Naive B cell (primary cell): ENCODE measurements at places on chromosomes 5 and 9.

GRCh38 chr5:50863534-50864170 is 197.2 kb downstream of the PARP8 start:
- DNase-seq: no peak

DNA sequence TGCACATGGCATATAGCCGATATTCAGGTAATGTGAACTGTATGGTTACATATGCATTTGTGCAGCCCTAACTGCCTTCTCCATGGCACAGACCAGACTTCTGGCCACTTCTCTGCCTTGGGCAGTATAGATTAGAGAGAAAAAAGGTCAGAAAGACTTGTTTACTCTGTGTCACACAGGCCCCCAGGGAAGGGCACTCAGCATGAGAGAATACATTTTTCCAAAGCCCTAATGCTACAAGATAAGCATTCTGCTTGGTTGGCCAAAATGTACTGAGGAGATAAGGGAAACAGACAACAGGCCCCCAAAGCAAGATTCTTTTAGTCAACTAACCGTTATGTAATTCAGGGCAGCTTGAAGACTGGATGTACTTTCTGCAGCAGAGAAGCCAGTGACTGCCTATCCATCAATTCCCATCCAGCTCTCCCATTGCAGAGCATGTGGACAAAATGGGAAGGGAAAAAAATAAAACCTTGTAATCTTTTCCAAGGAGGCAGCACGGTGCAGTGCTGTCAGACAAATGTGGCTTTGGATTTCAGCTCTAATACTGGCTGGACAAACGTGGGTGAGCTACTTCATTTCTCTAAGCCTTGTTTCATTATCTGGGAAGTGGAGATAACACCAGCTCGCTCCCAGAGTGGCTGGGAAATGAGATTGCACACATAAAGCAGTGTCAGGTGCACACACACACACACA is 205.9 kb downstream of the NSG2 start:
- DNase-seq: no peak

DNA sequence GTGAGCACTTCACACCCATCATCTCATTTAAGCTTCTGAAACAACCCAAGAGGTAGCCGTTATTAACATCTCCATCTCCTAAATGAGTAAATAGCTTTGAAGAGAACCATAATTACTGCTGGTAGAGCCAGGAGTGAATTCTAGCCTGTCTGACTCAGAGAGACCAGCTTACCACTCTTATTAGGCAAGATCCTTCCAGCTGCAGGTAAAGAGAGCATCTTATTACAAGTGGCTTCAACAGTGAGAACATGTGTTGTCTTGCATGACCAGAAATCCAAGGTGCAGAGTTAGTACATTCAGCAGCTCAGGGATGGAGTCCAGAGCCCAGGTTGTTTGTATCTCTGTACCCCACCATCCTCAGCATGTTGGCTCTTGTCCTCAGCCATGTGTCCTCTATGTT is 10.9 kb upstream of the AFAP1L1 start:
- DNase-seq: no peak

DNA sequence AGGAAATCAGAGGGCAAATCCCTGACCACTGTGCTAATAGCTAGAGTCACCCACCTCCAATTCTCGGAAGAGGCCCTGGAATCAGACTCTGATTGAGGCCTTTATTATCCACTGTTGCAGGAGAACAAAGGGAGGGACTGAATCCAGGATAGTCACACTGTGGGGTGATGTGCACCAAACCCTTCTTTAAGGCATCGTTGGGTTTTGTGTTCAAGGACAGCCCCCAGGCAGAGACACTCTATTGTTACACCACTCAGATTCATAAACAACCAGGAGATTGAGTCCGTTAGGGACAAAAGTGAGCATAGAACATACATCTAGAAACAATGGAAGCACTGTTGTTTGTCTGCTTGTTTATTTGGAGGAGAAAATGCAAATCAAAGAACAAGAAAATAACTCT is 124.6 kb upstream of the TBCA start:
- DNase-seq: no peak

GRCh38 chr9:122904466-122904822 is 715 bp downstream of the RC3H2 start:
- DNase-seq: no peak

DNA sequence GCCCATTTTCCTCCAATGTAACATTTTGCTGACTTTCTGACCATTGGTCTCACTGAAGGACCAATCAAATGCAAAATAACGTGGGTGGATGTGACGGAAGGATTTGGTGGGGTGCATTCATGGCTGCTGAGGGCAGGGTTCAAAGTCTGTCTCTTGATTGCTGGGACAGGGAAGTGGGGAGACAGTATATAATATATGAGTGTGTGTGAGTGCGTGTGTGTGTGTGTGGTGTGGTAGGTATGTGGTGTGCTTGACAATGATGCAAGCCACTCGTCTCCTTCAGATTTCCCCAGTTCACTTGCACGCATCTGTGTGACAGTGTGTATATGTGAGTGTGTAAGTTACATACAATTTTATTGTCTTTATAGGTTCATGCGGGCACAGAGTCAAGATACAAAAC is 477.3 kb downstream of the DIRAS2 start:
- DNase-seq: no peak

GRCh38 chr5:44511596-44511995 is 122.4 kb upstream of the FGF10 start:
- no peak for DNase-seq

DNA sequence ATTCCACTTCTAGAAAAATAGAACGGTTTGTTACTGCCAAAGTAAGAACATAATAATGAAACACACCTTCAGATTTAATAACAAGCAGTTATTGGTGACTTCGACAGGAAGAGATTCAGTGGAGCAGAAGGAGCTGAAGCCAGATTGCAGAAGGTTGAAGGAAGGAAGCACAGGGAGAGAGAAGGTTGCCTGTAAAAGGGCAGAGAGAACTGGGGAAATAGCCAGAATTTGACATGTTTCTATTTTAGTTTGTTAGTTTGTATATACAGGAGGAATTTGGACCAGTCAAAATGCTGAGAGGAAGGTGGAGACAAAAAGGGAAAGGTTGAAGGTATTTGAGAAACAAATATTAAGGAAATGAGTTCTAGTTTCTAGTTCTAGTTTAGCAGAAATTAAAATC is 269.2 kb upstream of the ELAVL2 start:
- no peak for DNase-seq

- no peak for DNase-seq
These were observed 20.3 kb downstream of the ZDHHC11B start for GRCh38 chr5:763998-764781.

- DNase-seq: no peak
These were observed 3.9 kb downstream of the MAMDC4 start for GRCh38 chr9:136856079-136856476.

GRCh38 chr9:95963659-95964058 is 88.2 kb downstream of the ERCC6L2 start:
- no peak for DNase-seq

DNA sequence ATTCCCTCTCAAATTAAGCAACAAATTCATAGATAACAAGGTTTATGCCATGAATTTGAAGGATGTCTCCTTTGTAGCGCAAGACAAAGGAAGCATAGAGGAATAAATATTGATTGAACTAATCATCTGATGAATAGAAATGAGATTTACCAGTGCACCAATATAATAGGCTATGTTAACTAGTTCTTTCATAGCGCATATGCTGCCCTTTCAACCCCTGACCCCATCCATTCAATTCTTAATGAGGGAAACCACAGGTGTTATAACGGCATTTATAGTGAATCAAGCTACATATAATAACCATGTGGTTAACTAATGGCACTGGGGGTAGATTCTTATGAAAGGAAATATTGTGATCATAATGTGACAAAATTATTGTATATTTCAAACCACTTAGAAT is 6.5 kb downstream of the RORB start:
- DNase-seq: no peak

- no peak for DNase-seq
These were observed 2240.9 kb upstream of the WWC1 start for GRCh38 chr5:166050531-166050930.

GRCh38 chr9:135330685-135331590 is 148.6 kb upstream of the PPP1R26 start:
- no peak for DNase-seq

DNA sequence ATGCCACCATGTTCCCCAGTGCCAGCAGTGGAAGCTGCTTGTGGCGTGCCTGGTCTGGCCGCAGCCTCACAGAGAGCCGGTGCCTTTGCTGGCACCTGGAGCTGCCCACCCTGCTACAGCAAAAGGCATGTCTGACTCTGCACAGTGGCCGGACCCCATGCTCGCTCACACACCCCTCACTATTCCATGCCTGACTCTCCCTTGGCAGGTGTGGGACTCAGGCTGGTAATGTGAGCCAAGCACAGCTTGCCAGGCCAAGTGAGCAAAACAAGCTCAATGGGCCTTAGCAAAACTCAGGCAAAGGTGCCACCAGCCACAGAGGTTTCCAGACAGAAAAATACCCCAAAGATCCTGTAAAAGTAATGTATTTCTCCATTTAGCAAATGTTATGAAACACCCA is 15.5 kb downstream of the GNA14 start:
- no peak for DNase-seq

GRCh38 chr5:66170195-66170919 is 26.3 kb downstream of the SREK1 start:
- DNase-seq: no peak

- DNase-seq: no peak
These were observed 18.9 kb upstream of the IGFBPL1 start for GRCh38 chr9:38443181-38443580.

GRCh38 chr9:811106-811531 is 30.4 kb upstream of the DMRT1 start:
- no peak for DNase-seq

- no peak for DNase-seq
These were observed 26.3 kb downstream of the GOLGA2 start for GRCh38 chr9:128249558-128249907.

DNA sequence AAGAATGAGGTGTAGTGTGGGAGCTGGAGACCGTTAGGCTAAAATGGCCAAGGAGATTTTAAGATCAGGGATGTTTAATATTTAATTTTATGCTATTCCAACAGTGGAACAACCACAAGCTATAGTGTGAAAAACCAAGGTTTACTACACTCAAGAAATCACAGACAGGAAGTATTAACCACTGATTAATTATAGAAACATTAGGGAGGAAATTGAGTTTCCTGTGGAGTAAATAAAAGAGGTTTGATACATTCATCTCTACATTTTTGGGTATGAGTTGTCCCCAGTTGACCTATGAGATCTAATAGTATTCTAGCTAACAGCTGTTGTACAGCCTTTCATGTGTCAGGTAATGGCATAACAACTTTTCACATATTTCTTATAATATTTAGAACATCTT is 103.7 kb upstream of the MPDZ start:
- DNase-seq: no peak

DNA sequence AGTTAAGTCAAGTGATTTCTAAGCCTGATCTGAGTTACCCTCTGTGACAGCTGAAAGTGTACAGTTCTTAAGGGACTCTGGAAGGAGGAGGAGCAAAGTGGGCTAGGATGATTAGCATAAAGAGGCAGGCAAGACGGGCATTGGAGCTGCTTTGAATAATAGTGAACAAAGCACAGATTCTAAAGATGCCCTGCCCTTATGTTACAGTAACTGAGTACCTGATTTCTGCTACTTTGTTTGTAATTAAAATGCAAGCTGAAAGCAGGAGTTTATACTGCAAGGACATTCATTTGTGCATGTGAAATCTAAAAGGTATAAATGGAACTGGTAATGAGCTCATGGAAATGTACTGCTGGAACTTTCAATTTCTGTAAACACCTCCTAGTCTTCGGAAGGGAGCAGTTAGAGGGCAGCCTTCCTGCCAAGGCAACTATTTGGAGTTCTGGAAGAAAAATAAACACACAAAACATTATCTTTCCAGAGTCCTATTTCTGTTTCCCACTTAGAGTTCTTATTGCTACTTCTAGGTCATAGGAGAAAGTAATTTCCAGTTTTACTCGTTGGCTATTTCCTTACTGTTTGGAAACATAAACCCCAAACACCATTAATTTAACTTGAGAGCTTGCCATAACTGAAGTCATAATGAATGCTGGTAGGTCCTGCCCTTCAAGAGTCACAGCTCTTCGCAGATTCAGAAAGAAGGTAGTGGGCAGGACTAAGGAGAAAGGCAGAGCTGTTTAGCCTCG is at the start of gene RANBP3L:
Gene RANBP3L, minus strand, starts transcription at position 45 of the 746 bp plus-strand sequence. CDS start 486 bp downstream, outside the sequence.
- DNase-seq: no peak

GRCh38 chr5:142939884-142940283 is 169.7 kb downstream of the ARHGAP26 start:
- no peak for DNase-seq

GRCh38 chr5:102991802-102992201 is 128.1 kb downstream of the GIN1 start:
- no peak for DNase-seq

DNA sequence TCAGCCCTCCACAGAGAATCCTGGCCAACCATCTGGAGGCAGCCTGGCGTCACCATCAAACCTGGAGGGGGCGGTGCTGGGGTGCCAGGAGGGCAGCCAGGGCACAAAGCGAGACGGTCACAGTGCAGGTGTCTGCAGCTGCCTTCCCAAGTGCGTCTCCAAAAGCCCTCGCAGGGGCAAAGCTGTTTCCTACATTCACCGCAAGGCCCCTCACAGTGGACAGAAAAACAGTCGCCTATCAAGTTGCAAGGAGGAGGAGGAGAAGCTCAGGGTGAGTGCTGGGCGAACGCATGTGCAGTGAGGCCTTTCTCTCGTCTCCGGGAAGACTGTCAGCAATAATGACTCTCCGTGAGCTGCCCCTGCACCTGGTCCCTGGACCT is 18.0 kb upstream of the LHX3 start:
- DNase-seq: no peak
